BE2C (cell line): ENCODE measurements at places on chromosomes 16 and 17.

DNA sequence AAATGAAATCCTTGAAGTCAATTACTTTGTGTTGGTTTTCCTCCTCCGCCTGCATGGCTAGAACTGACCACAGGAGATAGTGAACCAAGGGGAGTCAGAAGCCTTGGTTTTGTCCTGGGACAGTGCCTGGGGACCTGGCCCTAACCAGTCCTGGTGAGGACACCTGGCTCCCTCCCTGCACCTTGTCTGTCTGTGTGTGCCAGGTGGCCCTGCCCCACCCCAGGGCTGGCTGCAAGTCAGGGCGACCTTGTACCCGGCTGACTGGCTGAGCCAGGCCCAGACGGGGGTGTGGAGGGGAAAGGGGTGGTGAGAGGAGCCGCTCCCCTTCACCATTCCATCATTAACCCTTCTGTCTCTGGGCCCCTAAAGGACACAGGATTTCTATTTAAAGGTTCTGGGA is 3.4 kb downstream of the RAPGEFL1 start:
- DNase-seq = no peak

- no peak for DNase-seq
Measured at GRCh38 chr16:85167589-85168537, 55.6 kb upstream of the CIBAR2 start.

- no peak for DNase-seq
Measured at GRCh38 chr16:82846806-82847205, 220.0 kb downstream of the CDH13 start.

GRCh38 chr17:80096561-80097021 is 4.8 kb upstream of the GAA start:
- DNase-seq = peak; percentile 46

DNA sequence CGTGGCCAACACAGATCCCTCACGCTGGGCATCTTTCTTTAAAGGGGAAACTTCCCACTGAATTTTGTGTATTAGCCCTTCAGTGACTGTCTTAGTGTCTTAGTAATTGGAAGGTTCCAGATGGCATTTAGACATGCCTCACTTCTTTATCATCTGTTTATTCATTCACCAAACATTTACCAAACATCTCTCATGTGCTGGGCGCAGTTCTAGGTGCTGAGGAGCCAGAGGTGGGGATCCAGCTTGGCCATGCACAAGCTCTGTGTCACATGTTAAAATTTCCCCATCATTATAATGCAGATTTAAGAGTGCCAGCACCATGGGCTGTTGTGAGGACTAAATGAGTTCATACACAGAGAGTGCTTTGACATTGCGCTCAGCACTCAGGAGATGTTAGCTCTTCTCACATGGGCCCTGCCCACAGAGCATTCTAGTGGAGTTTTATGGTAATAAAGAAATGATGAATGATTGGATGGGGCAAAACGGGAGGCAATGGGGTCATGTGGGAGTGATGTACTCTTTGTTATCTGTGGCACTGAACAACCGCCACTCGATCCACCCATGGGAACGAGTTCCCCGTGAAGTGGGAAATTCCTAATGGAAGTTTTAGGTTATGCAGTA is 119.7 kb downstream of the SNX29 start:
- no peak for DNase-seq

GRCh38 chr16:48430890-48431289 is 45.7 kb upstream of the SIAH1 start:
- no peak for DNase-seq

- no peak for DNase-seq
Measured at GRCh38 chr17:76121932-76122430, 18.4 kb upstream of the EXOC7 start.

DNA sequence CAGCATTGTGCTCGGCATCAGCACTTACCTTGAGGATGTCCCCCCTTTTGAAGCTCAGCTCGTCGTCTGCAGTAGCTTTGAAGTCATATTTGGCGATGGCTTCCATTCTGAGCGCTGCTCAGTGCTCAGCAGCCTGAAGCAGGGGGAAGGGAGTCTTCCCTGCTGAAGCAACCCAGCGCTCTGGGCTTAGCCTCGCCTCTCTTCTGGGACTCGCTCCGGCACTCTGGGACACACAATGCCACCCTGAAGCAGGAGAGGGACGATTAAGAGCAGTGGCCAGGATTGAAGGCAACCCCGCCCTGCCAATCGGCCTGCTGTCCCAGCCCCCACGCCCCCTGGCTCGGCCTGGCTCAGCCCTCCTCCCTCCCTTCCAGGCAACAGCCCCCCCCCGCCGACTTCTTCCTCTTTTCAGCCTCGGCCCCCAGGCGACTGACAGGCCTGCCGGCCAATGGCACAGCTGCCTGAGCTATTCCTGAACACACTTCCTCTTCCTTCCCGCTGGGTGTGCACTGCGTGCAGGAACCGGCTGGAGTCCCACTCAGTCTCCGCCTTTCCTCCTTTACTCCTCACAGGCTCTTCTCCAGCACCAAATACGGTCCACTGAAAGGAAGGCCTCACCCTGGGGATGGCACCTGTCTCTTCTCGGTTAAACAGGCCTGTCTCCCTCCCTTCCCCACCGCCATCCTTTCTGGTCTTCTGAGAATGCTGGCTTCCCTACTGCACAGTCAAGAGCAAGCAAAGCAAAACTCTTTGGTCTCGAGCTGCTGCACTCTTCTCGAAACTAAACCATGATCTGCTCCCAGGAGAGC is 11.8 kb downstream of the GRB2 start:
- peak; percentile 99 for DNase-seq

DNA sequence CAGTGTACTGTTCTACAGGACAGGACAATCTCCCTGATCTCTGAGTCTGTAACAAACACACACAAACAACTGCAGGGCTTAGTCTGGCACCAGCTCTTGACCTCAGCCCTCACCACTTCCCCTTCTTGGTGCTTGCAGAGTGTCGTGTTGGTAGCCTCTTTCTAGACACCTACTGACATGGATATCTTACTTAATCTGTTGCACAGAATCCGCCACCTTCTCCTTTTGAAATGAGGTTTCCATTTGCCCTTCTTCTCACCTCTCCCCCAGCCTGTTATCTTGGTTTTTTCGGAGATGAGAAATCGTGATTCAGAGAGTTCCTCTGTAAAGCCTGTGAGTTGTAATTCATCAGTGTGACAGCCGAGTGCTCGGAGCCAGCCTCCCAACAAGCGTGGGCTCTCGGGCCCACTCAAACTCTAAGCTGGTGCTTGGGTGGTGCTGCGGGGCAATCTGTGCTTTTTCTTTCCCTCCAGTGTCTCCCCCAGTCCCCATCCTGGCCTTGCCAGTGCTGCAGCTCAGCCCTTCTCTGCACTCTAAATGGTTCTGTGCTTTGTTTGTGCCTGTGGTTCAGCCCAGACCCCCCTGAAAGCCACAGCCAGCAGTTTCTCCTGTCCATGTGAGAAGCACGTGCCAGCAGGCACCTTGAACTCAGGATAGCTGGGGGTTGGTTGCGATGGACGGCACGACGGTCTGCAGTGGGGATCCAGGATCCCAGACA is 28.1 kb downstream of the KIAA0513 start:
- no peak for DNase-seq

GRCh38 chr17:7613769-7614424 is 800 bp downstream of the FXR2 start:
- DNase-seq = no peak

GRCh38 chr17:61444075-61444474 is 8.1 kb upstream of the TBX4 start:
- no peak for DNase-seq

DNA sequence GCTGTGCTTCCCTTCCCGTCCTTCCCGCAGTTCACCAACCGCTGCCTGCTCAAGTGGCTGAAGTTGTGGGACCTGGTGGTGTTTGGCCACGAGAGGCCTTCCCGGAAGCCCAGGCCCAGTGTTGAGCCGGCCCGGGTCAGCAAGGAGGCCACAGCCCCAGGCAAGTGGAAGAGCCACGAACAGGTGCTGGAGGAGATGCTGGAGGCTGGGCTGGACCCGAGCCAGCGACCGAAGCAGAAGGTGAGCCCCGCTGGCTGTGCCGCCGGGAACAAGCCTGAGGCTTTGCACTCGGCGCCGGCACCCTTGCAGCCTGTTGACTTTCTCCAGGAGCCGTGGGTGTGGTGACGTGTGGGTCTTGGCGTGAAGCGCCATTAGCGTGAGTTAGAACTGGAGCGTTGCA is 2.7 kb downstream of the CHTF18 start:
- no peak for DNase-seq

DNA sequence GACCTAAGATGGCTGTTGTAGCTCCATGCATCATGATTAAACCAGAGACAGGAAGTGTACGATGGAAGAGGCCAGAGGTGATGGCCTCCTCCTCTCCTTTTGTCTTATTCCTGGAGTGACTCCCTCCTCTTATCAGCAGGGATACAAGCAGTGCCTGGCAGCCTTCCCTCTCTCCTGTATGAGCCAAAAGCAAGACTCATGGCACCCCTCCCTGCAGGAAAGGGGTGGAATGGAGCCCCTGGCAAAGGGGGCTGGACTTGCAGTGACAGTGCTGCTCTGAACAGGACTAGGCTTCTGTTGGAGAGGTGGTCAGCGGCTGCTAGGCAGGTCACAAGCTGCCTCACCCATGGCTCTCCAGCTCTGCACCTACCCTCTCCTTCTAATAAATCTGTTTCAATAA is 8.4 kb downstream of the TXNL4B start:
- no peak for DNase-seq

DNA sequence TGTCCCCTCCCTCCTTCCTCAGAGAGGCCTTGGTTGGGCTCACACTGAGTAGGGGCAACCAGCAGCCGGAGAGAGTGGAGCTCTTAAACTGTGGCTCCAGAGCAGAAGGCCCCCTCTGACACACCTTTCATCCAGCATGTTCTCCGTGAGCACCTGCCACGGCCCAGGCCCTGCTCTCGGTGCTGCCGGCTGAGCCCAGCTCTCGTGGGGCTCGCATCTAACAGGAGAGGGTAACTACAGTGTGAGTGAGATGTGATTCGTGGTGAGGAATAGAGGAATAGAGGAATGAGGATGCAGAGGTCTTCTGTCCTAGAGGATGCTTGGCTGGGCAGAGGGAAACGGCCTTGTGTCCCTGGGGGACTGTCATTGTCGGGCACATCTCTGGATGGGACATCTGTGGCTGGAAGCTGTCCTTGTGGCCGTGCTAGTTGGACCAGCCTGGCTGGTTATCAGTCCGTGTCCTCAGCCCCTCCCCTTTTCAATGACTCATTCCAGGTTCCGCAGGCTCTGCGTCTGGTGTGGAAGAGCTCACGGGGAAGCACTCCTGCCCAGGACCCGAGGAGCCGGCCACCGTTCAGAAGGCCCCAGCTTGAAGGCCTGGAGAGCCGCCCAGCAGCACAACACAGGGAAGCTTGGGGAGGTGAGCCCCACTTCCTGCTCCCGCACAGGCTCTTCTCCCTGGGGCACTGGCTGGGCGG is 11.9 kb upstream of the DNASE1 start:
- DNase-seq = peak; percentile 93

DNA sequence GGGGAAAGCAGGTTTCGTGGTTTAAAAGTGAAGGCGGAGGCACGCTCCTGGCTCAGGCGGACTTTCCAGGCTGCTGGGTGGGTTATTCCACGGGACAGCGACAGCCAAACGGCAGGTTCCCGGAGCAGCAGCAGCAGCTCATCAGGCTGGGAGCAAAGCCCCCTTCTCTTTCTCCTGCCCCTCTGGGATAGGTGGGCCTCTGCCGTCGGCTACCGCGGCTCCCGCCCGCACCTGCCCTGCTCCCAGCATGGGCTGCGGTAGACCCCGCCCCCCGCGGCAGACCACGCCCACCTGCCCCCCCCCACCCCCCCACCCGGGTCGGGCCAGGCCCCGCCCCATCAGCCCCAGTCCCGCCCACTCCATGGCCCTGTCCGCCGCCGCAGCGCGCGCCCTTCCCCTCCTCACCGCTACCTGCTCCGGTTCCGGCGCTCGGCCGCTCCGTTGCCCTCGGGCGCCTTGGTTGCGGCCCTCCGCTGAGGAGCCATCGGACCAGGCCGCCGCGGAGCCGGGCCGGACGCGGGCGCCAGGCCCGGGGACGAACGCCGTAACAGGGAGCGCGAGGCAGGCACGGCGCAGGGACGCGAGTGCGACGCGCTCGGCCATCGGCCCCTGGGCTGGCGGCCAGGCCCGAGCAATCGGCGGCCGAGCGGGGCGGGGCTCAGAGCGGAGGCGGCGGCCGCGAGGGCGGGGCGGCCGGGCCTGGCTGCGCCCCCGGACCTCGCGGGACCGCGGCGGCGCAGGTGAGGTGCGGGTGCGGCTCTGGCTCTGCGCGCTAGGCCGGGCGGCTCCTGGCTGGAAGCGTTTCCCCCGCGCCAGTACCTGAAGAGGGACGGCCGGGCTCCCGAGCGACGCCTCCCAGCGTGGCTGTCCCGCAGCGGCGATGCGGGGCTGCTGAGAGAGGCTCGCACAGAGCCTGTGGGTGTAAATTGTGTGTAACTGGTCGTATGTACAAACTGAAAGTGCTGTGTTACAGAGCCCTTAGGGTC is at the start of the genes HEXD and OGFOD3:
Gene HEXD (plus strand): TSS at position 347 of the 986 bp plus-strand sequence. CDS start 1,453 bp downstream, outside the sequence.
Gene OGFOD3 (minus strand): TSS at position 586 of the 986 bp plus-strand sequence. CDS start 101 bp downstream, at position 485.
- DNase-seq = peak; percentile 88

GRCh38 chr17:76645481-76645880 is 1.9 kb upstream of the ST6GALNAC1 start:
- no peak for DNase-seq

DNA sequence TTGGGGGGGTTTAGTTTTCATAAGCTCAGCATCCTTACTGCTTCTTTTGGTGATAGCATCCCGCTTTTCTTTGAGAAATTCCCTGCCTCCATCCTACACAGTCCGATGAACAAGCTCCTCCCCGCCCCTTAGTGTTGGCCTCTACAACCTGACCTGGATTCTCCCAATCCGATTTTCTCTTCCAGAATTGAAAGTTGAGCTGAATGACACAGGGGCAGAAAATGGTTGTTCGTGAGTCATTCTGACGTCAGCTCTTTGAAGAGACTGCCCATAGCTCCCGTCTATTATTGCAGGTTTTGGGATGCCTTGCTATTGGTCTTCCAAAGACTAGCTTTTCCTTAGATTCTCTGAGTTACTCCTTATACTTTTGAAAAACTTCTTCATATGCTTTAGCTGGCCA is 279.7 kb downstream of the SLC39A11 start:
- no peak for DNase-seq

GRCh38 chr16:54411544-54411943 is 125.0 kb upstream of the IRX3 start:
- DNase-seq = no peak

- DNase-seq = no peak
Measured at GRCh38 chr17:82313195-82314011, 4.0 kb downstream of the CD7 start.

- no peak for DNase-seq
Measured at GRCh38 chr17:69405096-69405495, 9.4 kb upstream of the MAP2K6 start.

- no peak for DNase-seq
Measured at GRCh38 chr17:80957461-80957941, 34.1 kb upstream of the CHMP6 start.

- no peak for DNase-seq
Measured at GRCh38 chr17:13490427-13490826, 111.3 kb downstream of the HS3ST3A1 start.
